ENCODE measurements at places on chromosomes 7 and 10. TPM values are rescaled to one million over a fixed set of nuclear protein-coding genes. Genes with fewer than 3 reads are reported as not detected.

DNA sequence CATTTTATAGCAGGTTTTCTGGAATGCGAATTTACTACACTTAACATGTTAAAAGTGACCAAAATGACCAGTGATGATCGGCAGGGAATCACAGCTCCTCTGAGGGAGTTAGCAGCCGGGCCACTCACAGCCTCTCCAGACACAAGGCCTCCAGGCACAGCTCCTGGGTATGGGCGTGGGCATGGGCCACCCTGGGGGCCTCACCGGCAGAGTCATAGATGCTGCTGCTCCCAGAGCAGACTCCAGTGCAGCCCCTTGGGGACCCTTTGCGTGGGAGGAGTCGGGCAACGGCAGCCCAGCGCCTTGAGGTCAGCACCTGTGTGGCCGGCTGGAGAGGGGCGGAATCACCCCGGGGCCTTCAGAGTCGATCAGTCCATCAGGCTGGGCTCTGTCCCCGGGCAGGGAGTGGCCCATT is 8.6 kb downstream of the KNDC1 start:
- no peak for DNase-seq

DNA sequence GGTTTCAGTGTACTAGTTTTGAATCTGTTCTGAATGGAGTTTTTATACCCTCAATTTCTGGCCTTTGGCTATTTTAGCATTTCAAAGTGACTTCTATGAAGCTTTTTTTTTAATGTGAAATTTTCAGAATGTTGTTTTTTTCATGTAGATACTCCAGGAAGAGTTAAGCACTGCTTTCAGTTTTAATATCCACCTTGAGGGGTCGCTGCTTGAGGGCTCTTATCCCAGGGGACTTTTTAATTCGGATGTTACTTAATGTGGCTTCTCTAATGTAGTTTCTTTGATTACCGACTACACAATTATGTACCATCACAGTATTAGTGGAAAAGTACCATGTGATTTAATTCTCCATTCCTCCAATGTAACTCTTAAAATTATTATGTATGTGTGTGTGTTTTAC is 5.2 kb downstream of the IFIT5 start:
- DNase-seq = no peak

Gene CACNB2
- total RNA-seq = not detected

Gene IL2RA
- 1.4 TPM for total RNA-seq

Gene INSYN2A
- not detected for total RNA-seq

GRCh38 chr10:104344219-104344618 is 6.0 kb upstream of the ITPRIP start:
- DNase-seq = no peak
